ENCODE measurements at places on chromosomes 16 and 17.

GRCh38 chr16:53502331-53503269 lies at the start of gene AKTIP:
Gene AKTIP, minus strand, starts transcription at chr16:53503209. Its CDS starts 2,950 bp downstream, at chr16:53500259.
- DNase-seq = no peak

DNA sequence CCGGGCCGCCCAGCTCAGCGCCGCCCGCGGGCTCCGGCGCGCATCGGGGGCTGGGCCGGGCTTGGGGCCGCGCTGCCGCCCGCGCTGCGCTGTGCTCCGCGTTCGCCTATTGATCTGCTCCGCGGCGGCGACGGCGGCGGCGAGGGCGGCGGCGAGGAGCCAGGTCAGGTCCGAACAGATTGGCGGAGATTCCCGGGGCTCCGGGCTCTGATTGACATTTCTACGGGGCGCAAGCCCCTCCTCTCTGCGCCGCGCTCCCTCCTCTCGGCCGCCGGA lies 559 bp downstream of the IRX3 start:
- DNase-seq = no peak

GRCh38 chr16:66849549-66849948 lies 5.3 kb downstream of the CA7 start:
- no peak for DNase-seq

GRCh38 chr17:8133399-8133798 lies 9.5 kb upstream of the HES7 start:
- no peak for DNase-seq

- DNase-seq = no peak
Observed at GRCh38 chr16:69469807-69470561, 45.6 kb downstream of the CYB5B start.

DNA sequence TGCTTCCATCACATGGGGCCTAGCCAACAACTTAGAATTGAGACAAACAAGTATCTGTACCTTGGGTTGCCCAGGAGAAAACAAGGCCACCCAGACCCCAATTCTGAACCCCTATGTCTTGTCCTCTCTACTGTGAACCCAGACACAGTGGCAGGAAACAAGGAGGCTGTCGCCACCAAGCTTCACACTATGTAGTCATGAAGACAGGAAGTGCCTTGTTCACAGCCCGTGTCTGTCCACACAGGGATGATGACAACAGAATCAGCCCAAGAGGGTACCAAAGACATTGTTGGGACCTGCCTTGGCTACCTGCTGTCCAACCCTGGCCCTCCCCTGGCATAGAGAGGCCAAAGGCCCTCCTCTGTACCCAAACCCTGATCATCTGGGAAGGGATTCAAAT lies 84.8 kb downstream of the CDYL2 start:
- DNase-seq = no peak

Measured in activated CD8-positive, alpha-beta memory T cell treated with anti-CD3 and anti-CD28 coated beads for 1 hour (primary cell).